ENCODE measurements at places on chromosomes 6 and 20.

- no peak for DNase-seq
Observed at GRCh38 chr6:148523551-148523950, 180.9 kb downstream of the SASH1 start.

- DNase-seq, result no peak
Observed at GRCh38 chr20:7672571-7672970, 267.7 kb downstream of the HAO1 start.

- no peak for DNase-seq
Observed at GRCh38 chr20:63873477-63873971, 8.5 kb downstream of the TPD52L2 start.

DNA sequence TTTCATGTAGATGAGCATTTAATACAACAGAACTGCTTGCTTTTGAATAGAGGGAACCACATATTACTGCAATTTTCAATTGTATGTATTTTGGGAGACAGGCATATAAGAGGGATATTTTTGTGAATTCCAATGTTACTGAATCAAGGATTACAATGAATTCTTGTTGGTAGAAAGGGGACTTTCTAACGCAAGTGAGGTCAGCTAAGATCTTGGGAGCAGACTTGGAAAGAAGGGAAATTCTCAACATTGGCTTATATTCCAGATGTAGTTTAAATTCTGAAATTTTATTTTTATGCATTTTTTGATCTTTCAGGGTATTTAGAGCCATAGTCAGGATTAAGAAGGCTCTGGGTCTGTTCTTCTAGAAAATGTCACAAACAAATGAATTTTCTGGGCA, 43.3 kb upstream of the CTAGE9 start:
- DNase-seq, result no peak

- no peak for DNase-seq
Observed at GRCh38 chr20:60576236-60576635, 618.0 kb downstream of the CDH26 start.

- no peak for DNase-seq
Observed at GRCh38 chr20:57415771-57416170, 24.6 kb downstream of the RBM38 start.
